Calu3 (cell line): ENCODE measurements at places on chromosomes 7 and 10. TPM values are rescaled to one million over a fixed set of nuclear protein-coding genes. Genes with fewer than 3 reads are reported as not detected.
A peak's percentile ranks its signal among the peaks of the same experiment; 100 is the strongest.

- DNase-seq = no peak
Observed at GRCh38 chr7:8363407-8364015, 69.9 kb upstream of the NXPH1 start.

The FBXW4 gene
- 15.7 and 18.7 TPM in 2 replicates for total RNA-seq

- DNase-seq = peak; percentile 49
Observed at GRCh38 chr10:122531939-122532338, 28.6 kb upstream of the DMBT1 start.

The ASB10 gene
- total RNA-seq = not detected in 2 replicates

The MLXIPL gene
- total RNA-seq = 1.1 and 3.0 TPM in 2 replicates

DNA sequence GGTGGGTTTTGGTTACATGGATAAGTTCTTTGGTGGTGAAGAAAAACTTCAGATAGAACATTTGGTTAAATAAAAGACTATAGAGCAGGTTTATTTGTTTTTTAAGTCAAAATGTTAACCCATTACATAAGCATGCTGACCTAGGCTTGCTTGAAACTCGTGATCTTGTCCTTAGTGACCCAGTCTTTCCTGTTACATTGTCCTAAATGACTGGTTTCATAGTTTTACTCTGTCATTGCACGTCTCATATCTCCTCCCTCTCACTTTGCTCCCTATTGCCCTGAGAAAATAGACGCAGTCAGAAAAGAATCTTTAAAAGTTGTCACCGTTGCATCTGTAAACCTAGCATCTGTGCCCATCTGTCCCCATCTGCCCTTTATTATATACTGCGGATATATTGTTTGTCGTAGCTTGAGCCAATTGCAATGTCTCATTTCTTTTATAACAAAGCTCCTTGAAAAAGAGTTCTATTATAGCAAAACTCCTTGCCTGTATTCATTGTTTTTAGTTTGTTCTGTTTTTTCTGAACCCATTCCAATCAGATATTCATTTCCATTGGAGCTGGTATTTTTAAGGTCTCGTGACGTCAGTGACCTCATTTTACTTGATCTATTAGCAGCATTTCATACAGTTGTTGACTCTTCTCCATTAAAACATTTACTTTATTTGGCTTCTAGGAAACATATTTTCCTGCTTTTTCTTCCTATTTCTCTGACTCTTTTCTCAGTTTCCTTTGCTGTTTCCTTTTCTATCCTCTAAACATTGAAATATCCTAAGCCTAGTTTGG lies 57.3 kb downstream of the HELLS start:
- no peak for DNase-seq

DNA sequence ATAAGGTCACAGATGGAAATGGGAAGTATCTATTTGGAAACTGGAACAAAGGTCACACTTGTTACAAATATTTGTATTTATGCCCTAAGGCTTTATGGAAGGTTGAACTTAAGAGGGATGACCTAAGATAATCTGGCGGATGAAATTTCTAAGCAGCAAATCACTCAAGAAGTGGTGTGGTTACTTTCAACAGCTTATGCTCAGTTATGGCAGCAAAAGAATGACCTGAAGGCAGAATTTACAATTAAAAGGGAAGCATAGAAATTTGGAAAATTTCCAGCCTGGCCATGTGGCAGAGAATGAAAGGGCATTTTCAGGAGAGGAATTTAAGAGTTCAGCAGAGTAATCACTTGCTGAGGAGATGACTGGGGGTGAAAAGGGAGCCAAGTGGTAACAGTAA lies 95.8 kb upstream of the TNS3 start:
- no peak for DNase-seq

GRCh38 chr7:50679218-50680007 lies 103.3 kb downstream of the GRB10 start:
- no peak for DNase-seq

- DNase-seq = no peak
Observed at GRCh38 chr10:132539894-132540293, 2.3 kb downstream of the INPP5A start.

GRCh38 chr10:69464801-69465401 lies 13.6 kb downstream of the TSPAN15 start:
- DNase-seq = no peak

DNA sequence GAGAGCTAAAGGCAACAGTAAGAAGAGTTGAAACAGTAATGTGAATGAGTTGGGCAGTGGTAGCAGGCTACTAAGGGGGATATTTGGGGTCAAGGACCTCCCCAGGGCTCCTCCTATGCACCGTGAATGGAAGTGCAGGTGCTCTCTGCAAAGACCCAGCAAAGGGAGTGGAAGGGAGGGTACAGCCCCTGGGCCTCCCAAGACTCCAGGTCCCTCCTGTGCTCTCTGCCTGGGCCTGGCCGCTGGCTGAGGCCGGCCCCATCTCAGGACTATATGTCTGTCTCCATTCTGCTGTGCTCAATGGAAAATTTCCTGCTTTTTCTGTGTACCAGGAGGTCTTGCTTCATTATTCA lies 372.1 kb upstream of the MKI67 start:
- DNase-seq = no peak

GRCh38 chr10:95877881-95878280 lies 29.9 kb upstream of the CC2D2B start:
- no peak for DNase-seq

DNA sequence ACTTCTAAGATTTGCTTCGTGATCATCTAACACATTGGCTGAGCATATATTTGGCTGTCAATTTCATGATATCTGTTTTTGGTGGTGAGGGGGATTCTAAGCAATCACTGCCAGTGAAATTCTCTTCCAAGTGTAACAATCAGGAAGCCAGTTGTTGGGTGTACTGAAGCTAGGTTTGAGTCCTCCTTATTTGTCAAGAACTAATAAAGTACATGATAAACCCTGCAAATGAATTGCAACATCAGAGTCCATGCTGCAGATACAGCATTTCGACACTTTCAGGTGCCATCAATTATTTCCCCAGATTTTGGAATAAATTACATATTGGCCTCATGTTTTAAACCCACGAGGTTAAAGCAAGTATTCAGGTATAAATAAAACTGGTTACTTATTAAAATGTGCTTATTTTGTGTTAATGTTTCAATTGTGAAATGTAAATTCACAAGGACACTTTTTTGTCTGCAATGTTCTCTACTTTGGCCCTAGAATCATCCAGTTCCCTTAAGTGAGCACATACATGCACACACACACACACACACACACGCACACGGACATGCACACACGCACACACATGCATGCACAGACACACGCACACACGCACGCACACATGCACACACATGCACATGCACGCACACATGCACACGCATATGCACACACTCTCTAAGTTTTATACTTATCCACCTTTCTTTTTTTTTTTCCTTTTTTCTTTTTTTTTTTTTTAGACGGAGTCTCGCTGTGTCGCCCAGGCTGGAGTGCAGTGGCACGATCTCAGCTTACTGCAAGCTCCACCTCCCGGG lies 510.2 kb upstream of the KLF6 start:
- DNase-seq = no peak

The ANLN gene
- total RNA-seq = 207 and 274 TPM in 2 replicates

The CXCL12 gene
- total RNA-seq = not detected in 2 replicates

GRCh38 chr10:43002596-43002995 lies 74.3 kb upstream of the RET start:
- DNase-seq = no peak

DNA sequence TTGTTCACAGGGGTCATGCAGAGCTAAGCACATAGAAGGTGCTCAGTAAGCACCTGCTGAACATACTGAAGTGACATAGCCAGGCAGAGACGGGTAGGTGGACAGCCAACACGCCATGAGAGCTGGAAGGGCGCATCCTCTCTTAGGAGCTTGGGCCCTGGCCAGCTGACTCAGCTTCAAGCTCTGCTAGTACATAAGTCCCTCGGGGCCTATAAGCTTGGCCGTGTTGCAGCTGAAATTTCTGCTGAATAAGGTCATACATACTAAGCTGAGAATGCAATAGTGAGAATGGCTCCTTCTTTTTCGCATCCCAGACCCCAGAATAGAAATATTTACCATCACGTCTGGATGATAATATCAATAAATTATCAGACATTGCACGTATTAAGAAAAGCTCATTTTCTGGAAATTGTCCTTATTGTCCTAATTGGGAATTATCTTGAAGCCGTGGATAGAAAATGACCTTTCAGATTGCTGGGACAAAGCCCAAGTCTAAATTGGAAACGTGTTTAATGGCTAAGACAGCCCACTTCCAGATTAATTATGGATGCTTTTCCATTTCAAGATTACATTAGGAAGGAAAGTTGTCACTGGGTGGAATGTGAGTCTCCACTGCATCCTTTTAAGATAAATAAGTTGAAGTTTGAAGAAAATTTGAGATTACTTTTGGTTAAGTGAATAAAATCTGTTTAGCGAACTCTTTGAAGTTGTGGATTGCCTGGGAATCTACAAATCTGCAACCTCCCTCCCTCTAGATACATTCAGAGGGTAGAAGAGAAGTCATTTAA lies 287.1 kb upstream of the C7orf33 start:
- no peak for DNase-seq

GRCh38 chr7:12638851-12639456 lies 48.5 kb upstream of the ARL4A start:
- no peak for DNase-seq

The UBE2H gene
- 103 and 115 TPM in 2 replicates for total RNA-seq
